ENCODE measurements at places on chromosomes 2 and 18.

GRCh38 chr2:237557633-237558015 is 8.8 kb upstream of the PRLH start:
- DNase-seq, result no peak

GRCh38 chr2:224059178-224059577 is 20.1 kb upstream of the SERPINE2 start:
- no peak for DNase-seq

GRCh38 chr18:78773303-78773755 is 206.3 kb upstream of the SALL3 start:
- no peak for DNase-seq

DNA sequence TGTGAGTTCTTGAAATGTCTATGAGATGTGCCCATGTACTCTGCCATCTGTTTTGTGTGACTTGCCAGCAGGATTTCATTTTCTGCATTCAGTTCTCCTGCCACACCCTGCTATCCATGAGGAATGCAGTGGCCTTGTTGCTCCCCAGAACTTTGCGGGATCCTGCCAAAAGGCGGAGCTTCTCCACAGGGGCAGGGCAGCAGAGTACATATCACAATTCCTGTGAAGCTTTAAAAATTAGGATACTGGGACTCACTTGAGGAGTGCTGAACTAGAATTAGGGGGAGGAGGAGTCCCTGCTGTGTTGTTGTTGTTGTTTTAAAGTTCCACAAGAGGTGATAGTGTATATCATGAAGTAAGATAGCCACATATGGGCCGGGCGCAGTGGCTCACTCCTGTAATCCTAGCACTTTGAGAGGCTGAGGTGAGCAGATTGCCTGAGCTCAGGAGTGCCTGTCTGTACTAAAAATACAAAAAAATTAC is 76.4 kb downstream of the TANC1 start:
- DNase-seq, result no peak

- DNase-seq, result no peak
These were observed 164.4 kb downstream of the TMEFF2 start for GRCh38 chr2:192030289-192030688.

GRCh38 chr18:10261344-10262276 is 192.8 kb upstream of the APCDD1 start:
- DNase-seq, result no peak

DNA sequence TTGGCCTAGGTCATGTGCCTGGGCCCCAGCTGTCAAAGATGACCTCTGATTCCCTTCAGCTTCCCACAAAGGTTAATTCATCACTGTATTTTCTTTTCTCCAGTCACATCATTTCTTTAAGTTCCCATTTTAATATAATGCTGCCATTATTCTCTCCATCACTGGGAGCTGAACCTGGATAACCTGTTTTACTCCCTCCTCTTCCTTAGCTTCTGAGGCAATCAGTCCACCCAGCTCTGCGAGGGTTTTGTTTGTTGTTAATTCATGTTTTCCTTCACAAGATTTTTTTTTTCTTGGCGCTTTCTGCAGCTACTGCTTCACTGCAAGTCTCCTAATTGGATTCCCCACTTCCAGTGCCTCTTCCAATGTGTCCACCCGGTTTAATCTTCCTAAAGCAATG is 5.1 kb upstream of the EML4 start:
- DNase-seq, result no peak

DNA sequence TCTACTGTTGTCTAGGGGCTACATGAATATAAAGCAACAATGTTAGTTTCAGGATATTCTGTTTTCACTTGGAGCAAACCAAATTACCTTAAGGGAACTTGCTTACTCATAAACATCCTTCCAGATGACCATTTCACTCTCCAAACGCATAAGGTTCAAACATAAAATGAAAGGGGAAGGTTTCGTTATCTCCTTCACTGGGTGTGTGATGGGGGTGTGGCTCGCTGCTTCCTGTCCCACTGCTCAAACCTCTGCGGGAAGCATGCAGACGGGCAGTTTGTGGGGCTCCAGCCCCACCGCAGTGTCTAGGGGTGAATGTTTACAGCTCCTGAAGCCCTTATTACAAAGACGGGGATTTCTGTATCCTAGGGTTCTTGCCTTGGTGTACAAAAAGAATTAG is 1310.9 kb upstream of the TMEFF2 start:
- no peak for DNase-seq

DNA sequence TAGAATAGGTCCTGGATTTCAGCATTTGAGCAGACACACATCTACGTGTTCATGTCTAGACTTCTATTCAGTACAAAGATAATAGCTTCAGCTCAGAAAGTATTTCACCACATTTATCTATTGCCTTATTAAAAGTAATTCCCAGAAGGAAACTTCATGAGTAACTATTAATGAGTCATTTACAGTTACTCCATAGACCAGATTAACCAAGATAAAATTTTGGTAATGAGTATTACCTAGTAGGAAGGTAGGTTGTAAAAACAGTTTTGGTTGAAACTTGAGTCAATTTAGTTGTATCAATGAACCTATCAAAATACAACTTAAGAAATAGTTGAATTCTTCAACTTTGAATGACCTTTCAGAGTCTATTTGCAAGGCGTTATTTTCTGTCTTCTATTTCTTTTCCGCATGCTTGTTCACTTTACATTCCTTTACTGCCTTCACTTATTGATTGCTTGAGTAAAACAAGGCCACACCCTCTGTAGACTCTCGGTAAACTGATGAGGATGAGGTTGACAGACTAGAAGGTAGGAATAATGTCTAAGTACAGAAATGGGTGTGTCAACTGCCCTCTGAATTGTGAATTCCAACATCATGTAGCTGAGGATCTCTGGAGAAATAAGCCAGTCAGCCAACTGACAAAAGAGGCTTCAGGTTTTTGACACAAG is 1165.6 kb upstream of the ZEB2 start:
- DNase-seq, result no peak

Measured in colonic mucosa (tissue), 4 donors.